ENCODE measurements at places on chromosomes 6 and 20. TPM values are rescaled to one million over a fixed set of nuclear protein-coding genes. Genes with fewer than 3 reads are reported as not detected.

The SLC17A9 gene
- not detected for total RNA-seq

The SIM1 gene
- not detected for total RNA-seq

The ZNF341 gene
- 5.7 TPM for total RNA-seq

The SYNE1 gene
- total RNA-seq = 30.5 TPM

The GPX5 gene
- not detected for total RNA-seq

The NTSR1 gene
- total RNA-seq = 0.16 TPM

The PIM1 gene
- 10.4 TPM for total RNA-seq
